T1000 (cell line): ENCODE measurements at places on chromosomes 2 and 18.

- no peak for DNase-seq
These were observed 25.5 kb downstream of the LNPK start for GRCh38 chr2:175976391-175977157.

DNA sequence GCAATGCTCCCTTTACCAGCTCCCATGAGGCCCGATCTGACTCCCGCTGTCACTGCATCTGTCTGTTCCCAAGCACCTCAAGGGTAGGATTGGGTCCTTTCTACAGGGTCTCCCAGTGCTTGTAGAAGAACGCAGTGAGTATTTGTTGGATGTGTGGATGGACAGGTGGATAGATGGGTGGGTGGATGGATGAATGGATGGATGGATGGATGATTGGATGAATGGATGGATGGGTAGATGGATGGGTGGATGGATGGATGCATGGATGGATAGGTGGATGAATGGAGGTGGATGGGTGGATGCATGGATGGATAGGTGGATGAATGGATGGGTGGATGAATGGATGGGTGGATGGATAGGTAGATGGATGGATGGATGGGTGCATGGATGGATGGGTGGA is 91.6 kb downstream of the HS1BP3 start:
- DNase-seq, result no peak

DNA sequence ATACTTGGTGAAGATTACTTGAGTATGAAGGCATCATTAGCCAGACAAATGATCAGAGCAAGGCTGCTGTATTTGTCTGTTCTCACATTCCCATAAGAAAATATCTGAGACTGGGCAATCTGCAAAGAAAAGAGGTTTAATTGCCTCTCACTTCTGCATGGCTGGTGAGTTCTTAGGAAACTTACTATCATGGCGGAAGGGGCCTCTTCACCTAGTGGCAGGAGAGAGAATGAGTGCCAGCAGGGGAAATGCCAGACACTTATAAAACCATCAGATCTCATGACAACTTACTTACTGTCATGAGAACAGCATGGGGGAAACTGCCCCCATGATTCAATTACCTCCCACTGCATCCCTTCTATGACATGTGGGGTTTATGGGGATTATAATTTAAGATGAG is 452.3 kb downstream of the GALR1 start:
- no peak for DNase-seq

GRCh38 chr2:152028182-152028862 is 70.5 kb downstream of the CACNB4 start:
- no peak for DNase-seq

GRCh38 chr2:46776687-46777327 is 138.8 kb downstream of the MCFD2 start:
- no peak for DNase-seq

DNA sequence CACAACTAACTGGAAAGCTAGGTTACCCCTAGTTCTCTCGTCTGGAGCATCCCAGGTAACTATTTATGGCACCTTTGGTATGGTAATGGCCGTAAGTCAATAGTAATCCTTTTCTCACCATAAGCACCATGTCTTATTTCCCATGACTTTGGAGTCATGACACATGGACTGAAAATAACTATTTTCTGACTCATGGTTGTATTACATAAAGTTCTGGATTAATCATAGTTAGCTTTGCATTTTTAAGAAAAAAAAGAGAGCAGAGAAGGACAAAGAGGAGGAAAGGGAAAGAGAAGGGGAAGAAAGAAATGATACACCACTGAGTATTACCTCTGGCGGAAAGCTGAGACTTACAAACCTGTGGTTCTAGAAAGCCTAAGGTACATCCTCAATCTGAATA is 99.3 kb downstream of the BIN1 start:
- DNase-seq, result no peak

GRCh38 chr2:150374492-150374891 is 113.0 kb downstream of the RND3 start:
- DNase-seq, result no peak

DNA sequence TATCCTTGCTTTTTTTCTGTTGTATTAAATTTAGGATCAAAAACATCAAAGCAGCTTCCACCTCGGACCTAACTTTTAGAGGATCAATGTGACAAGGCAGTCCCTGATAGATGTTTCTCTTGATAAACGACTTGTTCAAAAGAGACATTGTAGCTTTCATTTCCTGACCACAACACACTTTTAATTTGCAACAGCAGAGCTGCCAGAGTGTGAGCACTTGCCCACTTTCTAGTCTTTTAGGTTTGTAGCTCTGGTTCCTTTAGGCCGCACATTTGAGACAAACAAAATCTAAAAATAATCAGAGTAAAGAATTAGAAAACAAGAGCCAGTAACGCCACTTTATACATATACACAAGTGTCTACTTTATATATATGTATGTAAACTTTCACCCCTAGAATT is 3.1 kb downstream of the FIGN start:
- no peak for DNase-seq

DNA sequence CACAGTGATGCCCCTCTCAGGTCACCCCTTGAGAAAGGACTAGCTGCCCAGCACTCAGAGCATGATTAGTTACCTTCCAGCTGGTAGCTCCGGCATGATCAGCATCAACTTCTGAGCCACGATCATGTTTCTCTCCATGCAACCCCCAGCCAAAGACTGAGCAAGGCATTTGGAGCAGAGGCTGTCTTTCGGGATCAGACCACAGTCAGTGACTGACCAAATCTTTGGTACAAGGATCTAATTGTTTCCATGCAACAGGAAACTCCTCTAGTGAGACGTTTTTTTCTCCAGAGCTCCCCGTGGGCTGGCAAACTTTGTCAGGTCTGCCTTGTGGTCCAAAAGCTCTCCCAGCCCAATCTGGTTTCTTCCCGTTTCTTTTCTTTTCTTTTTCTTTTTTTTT is 244.3 kb downstream of the METTL4 start:
- no peak for DNase-seq

GRCh38 chr2:134758633-134759032 is 39.8 kb upstream of the TMEM163 start:
- DNase-seq, result no peak

GRCh38 chr2:3624059-3624794 is 29.3 kb downstream of the COLEC11 start:
- no peak for DNase-seq

DNA sequence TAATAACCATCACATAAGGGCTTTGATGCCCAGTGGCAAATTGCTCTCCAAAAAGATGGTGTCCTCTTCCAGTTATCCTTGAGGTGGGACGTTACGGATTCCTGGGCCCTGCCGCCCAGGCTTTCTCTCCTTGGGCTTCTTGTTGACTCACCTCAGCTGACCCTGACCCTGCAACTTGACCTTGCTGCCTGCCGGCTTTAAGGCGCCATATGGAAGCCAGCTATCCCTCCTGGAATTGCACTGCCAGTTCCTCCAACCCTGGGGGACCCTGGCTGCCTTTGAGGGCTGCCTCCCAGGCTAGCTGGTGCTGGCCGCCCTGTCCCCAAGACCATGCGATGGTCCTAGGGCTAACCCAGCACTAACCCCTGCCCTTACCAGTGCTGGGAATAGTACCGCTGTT is 28.3 kb upstream of the B3GNT7 start:
- no peak for DNase-seq

DNA sequence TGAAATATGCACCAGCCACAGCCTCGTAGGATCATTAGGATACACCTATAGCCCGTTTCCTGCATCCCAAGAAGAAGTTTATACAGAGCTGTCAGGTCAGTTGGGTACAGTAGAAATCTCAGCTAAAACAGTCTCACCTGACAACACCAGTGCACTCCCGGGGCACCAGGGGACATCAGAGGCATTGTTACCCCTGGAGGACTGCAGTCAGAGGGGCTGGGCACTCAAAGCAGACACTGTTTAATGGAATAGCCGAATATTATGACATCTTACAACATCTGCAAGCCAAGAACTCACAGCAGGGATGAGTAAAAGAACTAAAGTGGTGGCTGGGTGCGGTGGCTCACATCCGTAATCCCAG is 93.0 kb upstream of the ID2 start:
- no peak for DNase-seq

- DNase-seq, result no peak
These were observed 21.0 kb downstream of the TCF7L1 start for GRCh38 chr2:85154048-85154753.
